ENCODE measurements at places on chromosomes 7 and 10.

DNA sequence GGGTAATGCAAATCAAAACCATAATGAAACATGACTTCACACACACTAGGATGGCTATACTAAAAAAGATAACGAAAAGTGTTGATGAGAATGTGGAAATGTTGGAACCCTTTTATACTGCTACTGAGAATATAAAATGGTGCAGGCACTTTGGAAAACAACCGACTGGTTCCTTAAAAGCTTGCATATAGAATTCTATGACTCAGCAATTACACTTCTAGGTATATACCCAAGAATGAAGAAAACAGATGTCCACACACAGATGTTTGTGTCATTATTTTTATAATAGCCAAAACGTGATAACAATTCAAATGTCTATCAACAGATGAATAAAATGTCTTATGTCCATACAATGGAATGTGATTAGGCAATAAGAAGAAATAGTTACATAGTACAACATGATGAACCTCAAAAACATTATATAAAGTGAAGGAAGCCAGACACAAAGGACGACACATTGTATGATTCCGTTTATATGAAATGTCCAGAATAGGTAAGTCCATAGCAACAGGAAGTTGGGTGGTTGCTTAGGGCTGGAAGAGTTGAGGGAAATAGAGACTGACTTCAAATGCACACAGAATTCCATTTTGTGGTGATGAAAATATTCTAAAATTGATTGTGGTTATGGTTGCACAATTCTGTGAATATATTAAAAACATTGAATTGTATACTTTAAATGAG, 148.3 kb upstream of the PHYHIPL start:
- no peak for DNase-seq

- DNase-seq = no peak
These were observed 41.1 kb downstream of the COBL start for GRCh38 chr7:51275532-51275931.

DNA sequence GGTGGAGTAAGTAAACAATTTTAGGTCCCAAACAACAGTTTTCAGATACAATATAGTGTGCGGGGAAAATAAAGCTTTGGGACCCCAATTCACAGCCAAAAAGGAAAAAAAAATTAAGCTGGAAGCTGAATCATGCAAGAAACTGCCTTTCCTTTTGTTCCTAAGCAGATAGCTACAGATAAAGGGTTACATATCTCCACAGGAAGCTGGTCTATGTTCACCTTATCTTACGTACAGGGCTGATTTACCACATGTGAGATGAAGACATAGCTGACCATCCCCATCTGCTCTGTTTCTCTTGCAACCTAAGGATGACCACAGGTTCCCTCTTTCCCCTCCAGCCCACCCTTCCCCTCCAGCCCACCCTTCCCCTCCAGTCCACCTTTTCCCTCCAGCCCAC, 14.2 kb upstream of the PFKP start:
- no peak for DNase-seq

DNA sequence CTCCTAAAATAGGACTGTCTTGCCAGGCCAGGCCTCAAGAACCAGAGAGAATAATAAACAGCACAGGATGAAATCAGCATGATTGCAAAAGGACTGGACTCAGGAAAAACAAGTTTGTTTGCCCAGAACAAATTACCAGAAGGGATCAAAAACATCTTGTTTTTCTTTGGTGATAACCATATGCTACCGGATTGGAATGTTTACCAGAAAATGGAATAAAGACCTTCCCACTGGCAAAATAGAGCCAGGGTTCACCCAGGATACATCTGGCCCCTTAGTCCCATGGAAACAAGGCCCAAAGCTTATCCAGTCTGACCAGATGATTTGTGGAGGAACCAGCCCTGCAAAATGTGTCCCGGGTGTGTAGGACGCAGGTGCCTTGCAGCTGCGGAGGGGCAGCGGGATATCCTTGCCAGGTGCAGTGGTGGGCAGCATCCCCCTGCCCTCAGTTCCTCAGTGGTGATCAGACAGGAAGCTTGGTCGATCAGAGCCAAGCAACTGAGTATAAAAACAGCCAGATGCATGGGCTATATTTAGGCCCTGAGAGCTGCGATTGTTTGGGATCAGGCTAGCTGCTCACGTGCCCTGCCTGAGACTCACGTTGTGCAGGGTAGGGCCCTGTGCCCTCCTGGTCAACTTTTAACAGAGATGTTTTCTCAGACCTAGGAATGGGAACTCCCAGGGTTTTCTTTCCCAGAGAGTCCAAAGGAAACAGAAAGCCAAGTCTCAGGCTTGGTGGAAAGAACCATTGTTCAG, 4.6 kb upstream of the ZNF22 start:
- no peak for DNase-seq

- DNase-seq = peak; percentile 76
These were observed 56.5 kb upstream of the PCGF5 start for GRCh38 chr10:91163869-91164474.

DNA sequence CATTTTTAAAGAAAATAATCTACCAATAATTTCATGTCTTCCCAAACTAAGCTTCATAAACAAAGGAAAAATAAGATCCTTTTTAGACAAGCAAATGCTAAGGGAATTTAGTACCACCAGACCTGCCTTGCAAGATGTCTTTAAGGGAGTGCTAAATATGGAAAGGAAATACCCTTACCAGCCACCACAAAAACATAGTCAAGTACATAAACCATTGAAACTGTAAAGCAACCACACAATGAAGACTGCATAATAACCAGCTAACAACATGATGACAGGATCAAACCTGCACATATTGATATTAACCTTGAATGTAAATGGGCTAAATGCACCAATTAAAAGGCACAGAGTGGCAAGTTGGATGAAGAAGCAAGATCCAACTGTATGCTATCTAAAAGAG, 586.5 kb upstream of the NRG3 start:
- DNase-seq = no peak

DNA sequence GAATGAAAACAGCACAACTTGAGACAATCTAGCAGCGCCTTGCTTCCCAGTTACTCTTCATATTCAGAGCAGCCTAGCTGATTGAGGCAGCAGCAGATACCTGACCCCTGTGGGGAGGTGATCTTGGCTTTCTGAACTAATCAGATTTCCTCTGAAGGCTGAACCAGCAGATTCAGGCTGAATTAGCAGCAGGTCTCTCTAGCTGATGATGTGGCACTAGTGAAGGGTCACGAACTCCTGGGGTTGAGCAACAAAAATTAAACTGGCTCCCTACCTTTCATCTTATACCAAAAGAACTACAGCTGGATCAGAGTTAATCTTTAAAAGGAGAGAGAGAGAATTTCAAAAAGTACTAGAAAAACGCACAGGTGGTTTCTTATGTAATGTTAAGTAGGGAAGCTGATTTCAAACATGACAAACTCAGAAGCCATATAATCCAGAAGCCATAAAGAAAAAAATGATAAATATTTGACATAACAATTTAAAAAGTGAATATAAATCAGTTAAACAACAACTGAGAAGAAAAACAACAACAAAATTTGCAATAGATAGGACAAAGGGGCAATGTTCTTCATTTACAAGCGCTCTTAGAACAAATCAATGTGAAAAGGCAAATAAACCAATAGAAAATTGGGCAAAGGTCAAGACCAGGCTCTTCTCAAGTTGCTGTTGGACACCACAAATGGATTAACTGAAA, 13.5 kb downstream of the SLC25A13 start:
- no peak for DNase-seq

DNA sequence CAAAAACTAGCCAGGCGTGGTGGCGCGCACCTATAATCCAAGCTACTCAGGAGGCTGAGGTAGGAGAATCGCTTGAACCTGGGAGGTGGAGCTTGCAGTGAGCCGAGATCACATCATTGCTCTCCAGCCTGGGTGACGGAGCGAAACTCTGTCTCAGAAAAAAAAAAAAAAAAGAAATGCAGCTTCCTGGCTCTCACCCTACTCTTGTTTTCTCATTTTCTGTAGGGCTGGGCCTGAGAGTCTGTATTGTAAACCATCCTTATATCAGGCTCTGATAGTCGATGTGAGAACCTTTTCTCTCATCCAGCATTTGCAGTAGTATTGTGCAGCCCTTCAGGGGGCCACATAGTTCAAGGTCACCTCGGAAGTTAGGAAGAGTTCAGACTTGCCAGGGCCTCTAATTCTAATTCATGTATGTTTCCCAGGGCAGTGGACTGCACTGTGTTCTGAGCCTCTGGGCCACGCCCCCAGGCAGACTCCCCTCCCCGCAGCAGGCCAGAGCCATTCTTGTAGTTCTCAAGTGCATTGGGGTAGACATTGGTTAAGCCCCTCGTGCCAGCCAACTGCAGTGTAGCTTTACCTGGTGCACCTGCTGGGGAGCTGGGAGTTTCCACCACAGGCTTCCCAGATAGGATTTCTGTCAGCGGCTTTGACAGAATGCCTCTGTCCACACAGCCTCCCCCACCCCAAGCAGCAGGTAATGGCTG, 38.3 kb upstream of the PDCD4 start:
- DNase-seq = no peak

DNA sequence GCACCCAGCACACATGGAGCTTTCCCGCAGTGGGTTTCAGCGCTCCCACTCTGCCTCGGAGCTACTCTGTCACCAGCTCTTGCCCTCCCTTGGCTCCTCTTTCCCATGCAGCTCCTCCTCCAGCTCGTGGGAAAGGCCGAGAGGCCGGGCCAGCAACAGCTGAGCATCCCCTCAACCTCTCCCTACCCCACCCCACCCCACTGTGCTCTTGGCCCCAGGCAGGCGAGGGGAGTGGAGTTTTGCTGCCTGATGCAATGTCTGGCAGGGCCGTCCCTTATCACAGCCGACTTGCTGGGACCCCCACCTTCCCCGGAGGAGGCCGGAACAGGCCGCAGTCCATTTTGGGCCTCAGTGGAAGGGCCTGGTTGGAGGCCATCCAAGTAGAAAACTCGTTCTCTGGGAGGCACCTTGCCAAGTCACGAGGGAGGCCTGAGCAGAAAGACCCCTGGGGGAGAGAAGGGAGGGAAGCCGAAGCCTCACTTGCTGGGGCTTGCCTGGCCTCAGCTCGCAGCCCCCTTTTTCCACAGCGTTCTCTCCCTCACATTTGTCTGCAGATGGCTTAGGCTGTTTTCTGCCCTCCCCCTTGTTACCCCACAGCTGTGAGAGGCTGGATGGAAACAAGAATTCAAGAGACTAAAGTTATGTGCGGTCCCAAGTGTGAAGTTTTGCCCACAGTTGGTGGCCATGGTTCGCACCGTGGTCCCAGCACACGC, 35.3 kb downstream of the CHST3 start:
- no peak for DNase-seq

GRCh38 chr10:85916286-85916685, 450.3 kb downstream of the GRID1 start:
- no peak for DNase-seq

DNA sequence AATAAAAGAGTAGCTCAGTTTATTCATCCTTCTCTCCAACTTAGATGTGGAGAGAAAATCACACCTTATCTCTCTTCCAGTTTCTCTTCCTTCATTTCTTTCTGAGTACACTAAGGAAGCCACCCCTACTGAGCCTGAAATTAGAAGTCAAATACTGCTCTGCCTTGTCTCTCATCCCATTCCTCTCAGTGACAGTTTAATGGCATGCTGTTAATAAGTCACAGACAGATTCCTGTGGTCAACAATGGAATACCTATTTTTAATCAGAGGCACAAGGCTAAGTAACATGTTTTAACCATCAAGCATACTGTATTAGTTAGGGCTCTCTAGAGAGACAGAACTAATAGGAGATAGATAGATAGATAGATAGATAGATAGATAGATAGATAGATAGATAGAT, 253.2 kb downstream of the HTR7 start:
- no peak for DNase-seq

DNA sequence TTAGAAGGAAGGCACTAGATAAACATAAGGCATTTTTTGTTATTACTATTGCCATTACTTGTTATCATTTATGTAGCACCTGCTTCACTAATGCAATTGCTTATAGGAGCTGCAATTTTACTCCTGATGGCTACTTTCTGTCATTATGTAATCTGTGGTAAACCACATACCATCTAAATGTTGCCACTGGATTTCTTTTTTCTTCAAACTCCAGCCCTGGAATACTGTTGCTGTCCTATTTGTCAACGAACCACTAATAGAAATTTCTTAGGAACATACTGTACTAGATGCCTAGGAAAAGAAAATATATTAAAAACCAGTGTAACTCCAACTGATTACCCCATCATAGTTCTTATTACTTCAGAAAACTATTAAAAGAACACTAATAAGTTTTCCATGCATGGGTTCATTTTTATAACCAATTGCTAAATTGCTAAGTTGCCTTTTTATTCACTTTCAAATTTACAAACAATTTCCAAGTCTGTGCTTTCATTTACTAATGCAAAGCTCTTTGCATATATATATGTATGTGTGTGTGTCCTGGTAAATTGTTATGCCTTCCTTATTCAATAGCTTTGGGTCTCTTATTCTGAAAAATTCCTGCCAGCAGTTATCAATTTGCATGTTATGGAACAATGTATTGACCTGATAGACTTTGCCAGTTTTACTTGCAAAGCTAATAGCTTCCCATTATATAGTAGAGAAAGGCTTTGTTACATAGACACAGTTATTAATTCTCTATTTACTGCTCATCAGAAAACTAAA, 287.4 kb downstream of the EXOC4 start:
- DNase-seq = no peak

GRCh38 chr7:55423277-55423711, 58.2 kb downstream of the LANCL2 start:
- no peak for DNase-seq

DNA sequence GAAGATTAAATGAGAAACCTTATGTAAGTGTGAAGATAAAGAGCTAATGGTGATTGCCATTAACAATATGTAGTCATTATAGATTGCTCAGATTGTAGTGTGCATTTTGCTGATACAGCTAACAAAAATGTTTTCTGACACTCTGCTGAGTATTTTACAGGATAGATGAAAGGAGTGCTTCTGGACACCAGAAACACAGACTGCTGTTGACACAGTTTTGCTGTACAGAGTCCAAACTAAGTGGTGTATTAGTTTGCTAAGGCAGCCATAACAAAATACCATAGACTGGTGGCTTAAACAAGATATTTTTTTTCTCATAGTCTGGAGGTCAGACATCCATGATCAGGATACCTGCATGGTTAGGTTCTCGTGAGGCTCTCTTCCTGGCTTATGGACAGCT, 2.2 kb downstream of the SMC3 start:
- DNase-seq = no peak

DNA sequence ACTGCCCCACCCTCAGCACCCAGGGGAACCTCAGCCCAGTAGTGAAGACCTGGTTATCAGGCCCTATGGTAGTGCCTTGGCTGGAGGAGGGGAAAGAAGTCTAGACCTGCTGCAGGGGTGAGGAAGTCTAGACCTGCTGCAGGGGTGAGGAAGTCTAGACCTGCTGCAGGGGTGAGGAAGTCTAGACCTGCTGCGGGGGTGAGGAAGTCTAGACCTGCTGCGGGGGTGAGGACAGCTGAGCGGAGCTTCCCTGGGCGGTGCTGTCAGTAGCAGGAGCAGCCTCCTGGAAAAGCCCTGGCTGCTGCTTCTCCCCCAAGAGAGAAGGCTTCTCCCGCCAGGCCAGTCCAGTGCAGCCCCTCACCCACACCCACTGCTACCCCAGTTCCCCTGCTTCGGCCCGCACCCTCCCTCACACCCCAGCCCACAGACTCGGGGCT, 6.3 kb downstream of the NOS3 start:
- DNase-seq = no peak

DNA sequence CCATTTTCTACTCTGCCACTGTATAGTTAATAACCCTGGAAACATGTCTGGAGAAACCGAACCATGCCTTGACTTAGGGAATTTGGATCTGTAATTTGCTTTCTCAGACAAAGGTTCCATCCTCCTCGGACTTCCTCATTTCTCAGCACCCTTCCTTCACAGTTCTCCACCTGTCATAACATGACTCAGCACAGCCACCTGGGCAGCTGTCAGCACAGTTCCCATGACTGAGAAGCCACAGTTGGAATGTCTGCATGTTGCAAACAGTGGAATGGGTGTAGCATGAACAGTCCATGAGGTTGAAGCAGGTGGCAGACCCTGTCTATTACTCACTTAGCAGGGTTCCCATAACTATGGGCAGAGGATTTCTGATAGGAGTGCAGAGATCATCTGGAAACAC, 634 bp upstream of the OR9A4 start:
- DNase-seq = no peak

All from CD4-positive, alpha-beta T cell treated with Interferon gamma for 1 hour (primary cell).